GM12878 (cell line): ENCODE measurements at places on chromosomes 12 and 14. TPM values are rescaled to one million over a fixed set of nuclear protein-coding genes. Genes with fewer than 3 reads are reported as not detected.

- no peak overlapping the region for H3K27ac ChIP-seq
- H3K27me3 ChIP-seq = no peaks in the 10 kb centered on the region
- H3K4me1 ChIP-seq = no peaks in the 10 kb centered on the region
- no peaks in the 10 kb centered on the region for H3K36me3 ChIP-seq
- no peak overlapping the region for H3K4me3 ChIP-seq
Measured at GRCh38 chr12:71306808-71307207, 132.8 kb upstream of the LGR5 start.

- H3K36me3 ChIP-seq = no peaks in the 10 kb centered on the region
- no peak overlapping the region for H3K27ac ChIP-seq
- no peaks in the 10 kb centered on the region; the same call in 1 of the 2 replicates for H3K27me3 ChIP-seq
- H3K4me3 ChIP-seq = no peak overlapping the region
- no peak for DNase-seq
- H3K4me1 ChIP-seq = no peaks in the 10 kb centered on the region
Measured at GRCh38 chr14:56891226-56891625, 80.9 kb upstream of the OTX2 start.

Gene GZMB
- 0.87 and 1.1 TPM in 2 replicates for total RNA-seq

Gene ADAM20
- 0.08 and 0.10 TPM in 2 replicates for total RNA-seq
